AG04450 (cell line): ENCODE measurements at places on chromosomes 12 and 14.

DNA sequence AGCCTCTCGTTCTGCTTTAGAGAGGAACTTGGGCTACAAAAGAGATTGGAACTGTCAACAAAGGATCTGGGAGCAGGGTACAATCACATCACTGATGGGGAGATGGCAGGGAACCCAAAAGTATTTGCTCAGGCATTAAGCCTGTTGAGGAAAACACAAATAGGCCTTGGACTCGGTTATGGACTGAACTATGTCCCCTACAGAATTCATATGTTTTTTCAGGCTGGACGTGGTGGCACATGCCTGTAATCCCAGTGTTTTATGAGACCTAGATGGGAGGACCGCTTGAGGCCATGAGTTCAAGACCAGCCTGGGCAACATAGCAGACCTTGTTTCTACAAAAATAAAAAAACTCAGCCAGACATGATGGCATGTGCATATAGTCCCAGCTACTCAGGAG, 13.9 kb downstream of the DDX23 start:
- no peak for DNase-seq

DNA sequence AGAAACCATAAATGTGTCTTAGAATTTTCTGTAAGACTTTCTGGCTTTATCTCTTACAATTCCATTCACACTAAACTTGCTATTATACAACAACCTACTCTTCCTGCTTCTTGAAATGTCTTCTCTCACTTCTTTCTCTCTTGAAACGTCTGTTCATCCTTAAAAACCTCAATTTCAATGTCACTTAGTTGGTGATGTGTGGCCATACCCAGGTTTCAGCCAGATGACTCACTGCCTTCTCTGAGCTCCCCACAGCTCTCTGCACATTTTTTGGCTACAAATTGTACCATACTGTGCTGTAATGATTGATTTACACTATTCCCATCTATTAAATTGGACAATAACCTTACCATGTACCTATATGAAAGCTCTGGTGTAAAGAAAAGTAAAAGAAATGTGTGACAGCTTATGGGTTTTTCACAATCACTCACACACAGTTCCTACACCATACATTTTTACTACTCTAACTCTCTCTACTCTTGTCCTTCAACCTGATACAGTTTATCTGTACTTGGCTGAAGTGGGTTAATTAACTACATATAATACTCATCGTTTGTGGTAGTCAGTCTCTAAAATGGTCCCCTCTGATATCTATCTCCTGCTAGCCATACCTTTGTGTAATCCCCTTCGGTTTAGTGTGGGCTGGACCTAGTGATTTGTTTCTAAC, 222.1 kb downstream of the NELL2 start:
- DNase-seq: no peak

GRCh38 chr14:39267608-39268005, 33.9 kb downstream of the MIA2 start:
- DNase-seq: no peak

DNA sequence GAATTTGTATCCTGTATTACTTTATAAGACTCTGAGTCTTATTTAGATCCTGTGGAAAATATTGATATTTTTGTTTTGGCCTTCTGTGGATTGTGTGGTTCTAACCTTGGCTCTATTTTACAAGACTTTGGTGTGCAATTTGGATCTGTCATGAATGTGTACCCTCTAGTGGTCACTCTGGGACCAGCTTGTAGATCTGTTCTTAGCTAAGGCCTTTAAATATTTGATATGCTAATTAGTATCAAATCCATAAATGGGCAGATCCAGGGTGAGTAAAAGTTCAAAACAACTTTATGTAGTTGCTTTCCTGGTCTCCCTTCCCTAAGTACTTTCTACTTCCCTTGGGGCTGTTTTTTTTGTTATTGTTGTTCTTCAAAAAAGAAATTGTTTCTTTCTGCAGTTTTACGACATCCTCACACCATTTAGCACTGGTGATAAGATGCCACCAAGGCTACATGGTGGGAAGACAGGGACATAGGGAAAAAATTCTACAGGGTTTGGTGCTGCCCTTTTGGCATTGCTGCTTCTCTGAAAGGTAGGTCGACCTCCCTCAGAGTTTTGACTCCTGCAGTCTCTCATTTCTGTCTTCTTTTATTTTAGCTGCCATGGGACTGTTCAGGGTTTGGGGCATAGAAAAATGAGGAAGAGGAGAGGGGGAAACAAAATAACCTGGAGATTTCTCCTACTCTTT, 238.5 kb downstream of the GPHN start:
- peak; percentile 1 for DNase-seq

- DNase-seq: no peak
These were observed 7.6 kb downstream of the ARL6IP4 start for GRCh38 chr12:122988036-122988435.

DNA sequence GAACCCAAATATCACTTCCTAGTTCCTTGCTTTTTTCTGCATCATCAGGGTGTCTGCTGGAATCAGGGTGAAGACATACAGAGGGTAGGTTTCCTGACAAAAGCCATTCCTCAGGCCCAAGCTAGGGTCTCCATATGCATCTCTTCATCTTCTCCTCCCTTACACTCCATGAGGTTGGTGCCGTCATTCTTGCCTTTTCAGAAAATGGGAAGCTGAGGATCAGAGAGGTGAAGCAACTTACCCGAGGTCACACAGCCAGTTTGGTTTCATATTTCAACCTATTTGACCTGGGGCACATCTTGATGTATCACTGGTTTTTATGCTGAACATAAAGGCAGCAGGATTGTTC, 7.3 kb upstream of the FAM222A start:
- no peak for DNase-seq

GRCh38 chr12:88185988-88186387, 43.9 kb downstream of the TMTC3 start:
- DNase-seq: peak; percentile 11

GRCh38 chr14:105591052-105591451, 64.7 kb downstream of the TMEM121 start:
- no peak for DNase-seq

DNA sequence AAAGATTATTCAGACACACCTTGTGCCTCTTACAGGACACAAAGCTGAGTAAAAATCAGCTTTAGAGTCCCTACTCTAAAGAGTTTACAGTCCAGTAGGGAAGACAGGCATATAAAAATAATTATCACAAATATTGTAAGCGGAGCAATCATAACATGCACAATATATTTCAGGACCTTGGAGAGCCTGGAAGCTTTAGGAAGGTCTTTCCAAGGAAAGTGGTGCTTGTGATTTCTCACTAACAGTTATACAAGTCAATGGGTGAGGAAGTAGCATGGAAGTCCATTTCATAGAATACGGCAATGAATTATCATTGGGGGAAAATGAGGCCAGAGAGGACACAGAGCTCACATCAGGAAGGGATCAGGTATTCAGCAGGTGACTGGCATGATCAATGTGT, 268.3 kb downstream of the C12orf50 start:
- no peak for DNase-seq

DNA sequence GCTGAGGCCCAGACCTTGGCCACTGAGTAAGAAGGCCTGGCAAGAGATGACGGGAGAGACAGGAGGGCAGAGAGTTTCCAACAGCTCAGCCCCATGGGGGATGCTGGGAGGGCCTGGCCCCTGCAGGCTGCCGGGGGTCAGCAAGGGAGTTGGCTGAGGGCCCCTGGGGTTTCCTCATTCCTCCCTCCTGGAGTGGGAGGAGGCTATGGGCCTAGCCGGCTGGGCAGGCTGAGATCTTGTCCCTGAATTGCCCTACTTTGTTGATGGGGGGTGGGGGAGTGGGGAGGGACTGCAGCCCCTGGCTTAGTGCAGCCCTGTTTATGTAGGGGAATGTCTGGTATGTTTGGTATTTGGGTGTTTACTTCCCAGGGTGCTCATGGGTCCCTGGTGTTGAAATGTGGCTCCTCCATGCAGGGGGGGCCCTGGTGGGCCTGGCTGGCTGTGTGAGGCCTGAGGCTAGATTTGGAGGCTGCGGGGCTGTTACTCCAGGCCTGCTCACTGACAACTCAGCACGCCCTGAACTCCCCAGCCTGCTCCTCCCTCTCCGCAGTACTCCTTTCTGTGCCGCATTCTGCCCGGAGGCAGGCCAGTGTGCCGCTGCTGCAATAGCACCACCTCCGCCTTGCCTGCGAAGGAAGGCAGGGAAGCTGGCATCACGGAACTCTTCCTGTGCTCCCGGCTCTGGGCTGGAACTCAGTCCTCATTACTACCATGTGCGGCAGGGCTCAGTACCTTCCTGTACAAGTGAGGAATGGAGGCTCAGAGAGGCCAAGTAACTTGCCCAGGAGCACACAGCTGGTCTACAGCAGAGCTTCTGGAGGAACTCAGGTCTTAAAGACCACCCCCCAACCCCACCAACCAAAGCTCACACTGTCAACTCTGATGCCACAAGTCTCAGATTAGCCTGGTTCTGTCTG, 25.3 kb downstream of the JDP2 start:
- peak; percentile 82 for DNase-seq

- DNase-seq: no peak
These were observed 148.4 kb upstream of the RGS6 start for GRCh38 chr14:71783786-71784185.

GRCh38 chr14:97827746-97828145, 1030.6 kb downstream of the VRK1 start:
- DNase-seq: no peak

DNA sequence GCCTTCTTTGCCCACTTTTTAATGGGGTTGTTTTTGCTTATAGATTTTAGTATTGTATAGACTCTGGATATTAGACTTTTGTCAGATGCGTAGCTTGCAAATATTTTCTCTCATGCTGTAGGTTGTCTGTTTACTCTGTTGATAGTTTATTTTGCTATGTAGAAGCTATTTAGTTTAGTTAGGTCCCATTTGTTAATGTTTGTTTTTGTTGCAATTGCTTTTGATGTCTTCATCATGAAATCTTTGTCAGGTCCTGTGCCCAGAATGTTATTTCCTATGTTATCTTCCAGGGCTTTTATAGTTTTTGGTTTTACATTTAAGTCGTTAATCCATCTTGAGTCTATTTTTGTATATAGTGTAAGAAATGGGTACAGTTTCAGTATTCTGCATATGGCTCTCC, 30.0 kb upstream of the LYZ start:
- no peak for DNase-seq

GRCh38 chr12:89840162-89840922, 131.7 kb upstream of the ATP2B1 start:
- DNase-seq: no peak

- no peak for DNase-seq
These were observed 173.2 kb upstream of the PWP1 start for GRCh38 chr12:107512391-107512790.

GRCh38 chr14:42190744-42191143, 584.1 kb downstream of the LRFN5 start:
- DNase-seq: no peak

DNA sequence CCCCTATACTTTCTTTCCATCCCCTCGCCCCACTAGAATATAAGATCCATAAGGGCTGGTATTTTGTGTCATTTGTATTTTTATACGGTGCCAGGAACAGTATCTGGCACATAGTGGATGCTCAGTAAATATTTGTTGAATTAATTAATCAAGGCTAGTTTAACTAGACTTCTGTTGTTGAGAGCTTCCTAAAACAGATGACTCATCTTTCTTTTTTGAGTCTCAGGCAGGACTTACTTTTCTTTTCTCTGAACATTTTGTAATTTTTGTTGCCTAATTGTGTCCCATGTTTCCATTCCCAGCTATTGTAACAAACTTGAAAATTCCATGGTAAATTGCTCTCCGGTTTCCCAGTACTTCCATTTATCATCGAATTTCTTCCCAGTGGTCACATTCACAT, 16.7 kb downstream of the STK38L start:
- no peak for DNase-seq

GRCh38 chr14:106874350-106874749, 1348.0 kb downstream of the TMEM121 start:
- no peak for DNase-seq

DNA sequence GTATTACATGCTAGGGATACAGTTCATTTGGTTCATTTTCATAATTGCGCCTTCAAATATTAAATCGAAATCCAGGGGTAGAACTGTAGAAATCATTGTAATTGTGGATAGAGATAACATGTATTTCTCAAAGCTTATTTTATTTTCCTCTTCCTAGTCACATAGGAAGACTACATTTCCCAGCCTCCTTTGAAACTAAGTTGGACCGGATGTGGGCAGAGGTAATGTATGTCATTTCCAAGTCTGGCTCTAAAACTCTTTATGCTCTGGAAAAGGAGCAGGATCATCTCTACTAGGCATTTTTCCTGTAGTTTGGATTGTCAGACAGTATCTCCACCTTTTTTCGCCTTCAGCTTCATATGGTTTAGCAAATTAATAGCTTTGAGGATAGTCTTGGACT, 70.1 kb upstream of the CRY1 start:
- no peak for DNase-seq

- DNase-seq: no peak
These were observed 10.6 kb upstream of the MLXIP start for GRCh38 chr12:122067966-122068365.

DNA sequence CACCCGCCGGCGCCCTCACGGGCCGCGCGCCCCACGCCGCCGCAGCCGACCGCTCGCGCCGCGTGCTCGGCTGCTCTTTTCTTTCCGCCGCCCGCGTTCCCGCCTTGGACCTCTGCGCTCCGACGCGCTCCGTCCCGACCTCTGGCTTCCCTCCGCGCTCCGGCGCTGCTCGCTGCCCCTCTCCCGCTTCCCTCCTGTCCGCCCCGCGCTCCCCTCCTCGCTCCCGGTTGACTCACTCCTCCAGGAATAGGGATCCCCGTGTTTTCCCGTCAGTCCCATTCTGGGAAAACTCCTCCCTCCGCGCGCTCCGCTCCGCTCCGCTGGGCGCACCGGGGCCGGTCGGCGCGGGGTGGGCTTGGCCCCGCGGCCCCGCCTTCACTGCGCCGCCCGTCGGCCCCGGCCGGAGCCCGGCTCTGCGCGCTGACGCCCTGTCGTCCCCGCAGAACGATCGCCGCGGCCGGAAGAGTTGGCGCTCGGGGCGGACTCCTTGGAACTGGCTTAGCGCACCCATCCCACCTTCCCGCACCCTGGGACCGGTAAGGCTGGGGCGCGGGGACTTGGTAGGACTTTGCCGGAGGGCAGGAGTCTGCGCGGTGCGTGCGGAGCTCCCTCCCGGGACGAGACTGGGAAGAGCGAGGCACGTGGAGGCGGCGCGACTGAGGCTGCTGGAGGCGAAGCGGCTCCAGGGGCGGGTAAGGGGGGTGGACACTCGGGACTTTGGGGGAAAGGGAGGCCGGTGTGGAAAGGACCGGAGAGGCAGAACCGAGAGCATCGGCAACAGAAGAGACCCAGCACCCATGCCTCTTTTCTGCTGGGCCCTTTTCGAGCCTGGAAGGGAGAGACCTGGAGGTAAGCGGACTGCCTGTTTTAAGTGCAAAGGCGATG, 550 bp downstream of the TEAD4 start:
- DNase-seq: no peak

GRCh38 chr14:20797164-20797563, 5.5 kb downstream of the RNASE1 start:
- no peak for DNase-seq
